ENCODE measurements at places on chromosomes 7 and 10.

GRCh38 chr10:86205306-86206239 is 161.0 kb downstream of the GRID1 start:
- DNase-seq = no peak

DNA sequence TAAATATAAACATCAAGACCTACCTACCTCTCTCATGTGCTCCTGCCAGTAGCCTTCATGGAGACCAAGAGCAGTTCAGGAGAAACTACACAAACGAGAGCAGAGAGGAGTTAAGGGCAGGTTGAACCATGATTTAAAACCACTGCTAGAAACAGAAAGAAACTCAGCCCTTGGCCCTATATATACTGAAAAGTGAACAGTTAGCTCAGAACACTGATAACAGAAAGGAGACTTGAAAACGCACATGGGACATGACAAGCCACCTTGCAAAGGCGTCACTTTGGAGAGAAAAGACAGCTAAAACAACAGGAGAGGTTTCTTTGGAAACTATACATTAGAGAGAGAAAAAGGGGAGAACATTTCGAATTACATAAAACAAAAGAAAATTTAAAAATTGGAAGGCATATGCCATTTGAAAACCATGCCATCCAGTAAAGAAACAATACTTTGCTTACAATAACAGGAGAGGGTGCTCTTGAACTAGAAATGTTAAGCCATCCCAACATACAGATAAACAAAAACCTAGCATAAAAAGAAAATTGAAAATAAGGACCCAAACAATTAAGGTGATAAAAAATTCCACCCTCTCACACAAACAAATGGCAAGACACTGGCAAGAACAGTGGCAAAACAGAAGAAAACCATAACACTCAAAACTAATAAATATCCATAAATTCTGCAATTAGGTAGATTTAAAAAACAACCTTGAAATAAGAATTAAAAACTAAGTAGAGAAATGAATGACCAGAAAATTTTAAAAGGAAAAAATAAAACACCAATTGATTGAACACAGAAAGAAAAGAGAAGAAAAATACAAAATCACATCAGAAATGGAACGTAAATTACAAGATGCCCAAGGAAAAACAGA is 232.7 kb downstream of the IMMP2L start:
- DNase-seq = no peak

DNA sequence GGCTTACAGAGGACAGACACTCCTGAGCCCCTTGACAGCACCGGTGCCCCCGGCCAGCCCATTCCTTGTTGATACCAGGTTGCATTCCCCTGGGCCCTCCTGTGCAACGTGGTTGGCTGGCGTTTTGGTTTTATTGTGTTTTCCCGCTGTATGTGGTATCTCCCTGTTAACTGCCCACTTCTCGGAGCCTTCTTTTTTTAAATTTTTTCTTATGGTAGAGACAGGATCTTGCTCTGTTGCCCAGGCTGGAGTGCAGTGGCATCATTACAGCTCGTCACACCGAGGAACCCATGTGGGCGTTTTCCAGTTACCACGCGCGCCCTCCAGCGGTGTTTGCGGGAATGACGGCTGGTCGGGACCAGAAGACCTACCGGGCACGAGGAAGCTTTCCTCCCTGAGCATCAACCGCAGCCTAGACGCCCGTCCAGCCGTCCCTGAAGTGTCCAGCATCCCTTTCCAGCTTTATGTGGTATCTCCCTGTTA is 16.9 kb upstream of the ZFAND2A start:
- peak; percentile 65 for DNase-seq

DNA sequence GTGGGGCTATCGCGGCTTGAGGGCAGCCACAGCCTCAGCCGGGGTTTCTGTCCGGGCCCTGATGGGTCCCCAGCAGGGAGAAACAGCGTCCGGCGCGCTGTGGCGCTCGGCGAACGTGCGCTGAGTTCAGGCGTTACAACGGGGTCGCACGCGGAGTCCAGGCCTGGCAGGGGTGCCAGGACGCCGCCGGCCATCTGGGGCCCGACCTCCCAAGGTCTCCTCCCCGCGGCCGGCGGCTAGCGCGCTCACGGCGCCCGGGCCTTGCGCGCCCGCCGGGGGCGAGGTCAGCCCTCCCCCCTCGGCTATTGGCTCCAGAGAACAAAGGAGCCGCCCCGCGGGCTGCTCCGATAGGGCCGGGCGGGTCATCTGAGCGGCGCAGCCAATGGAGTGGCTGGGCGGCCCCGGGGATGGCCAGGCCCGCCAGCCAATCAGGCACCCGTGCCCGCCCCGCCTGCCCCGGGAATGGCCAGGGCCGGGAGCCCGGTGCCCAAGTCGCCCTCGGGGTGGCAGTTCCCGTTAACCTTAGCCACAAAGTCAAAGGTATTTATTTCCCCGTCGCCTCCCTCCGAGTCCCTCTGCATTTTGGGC is at the start of gene ZNF775:
Gene ZNF775 (plus strand): TSS at position 478 of the 588 bp plus-strand sequence. CDS start 9,141 bp downstream, outside the sequence.
- DNase-seq = peak; percentile 94

DNA sequence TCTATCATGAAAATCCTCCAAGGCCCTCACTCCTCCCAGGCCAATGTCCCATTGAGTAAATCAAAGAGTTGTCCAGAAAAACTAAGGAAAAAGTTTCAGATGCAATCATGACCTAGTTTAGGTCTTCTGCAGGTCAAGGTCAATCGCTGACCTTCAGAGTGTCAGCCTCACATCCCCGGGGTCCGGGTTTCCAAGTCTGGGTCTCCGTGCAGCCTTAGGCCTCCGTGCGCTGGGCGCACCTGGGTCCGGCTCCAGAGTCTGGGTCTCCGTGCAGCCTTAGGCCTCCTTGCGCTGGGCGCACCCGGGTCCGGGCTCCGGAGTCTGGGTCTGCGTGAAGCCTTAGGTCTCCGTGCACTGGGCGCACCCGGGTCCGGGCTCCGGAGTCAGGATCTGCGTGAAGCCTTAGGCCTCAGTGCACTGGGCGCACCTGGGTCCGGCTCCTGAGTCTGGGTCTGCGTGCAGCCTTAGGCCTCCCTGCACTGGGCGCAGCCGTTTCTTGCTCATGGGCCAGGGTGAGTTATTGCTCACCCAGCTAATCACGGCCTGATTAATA is 236.2 kb downstream of the TCERG1L start:
- no peak for DNase-seq

DNA sequence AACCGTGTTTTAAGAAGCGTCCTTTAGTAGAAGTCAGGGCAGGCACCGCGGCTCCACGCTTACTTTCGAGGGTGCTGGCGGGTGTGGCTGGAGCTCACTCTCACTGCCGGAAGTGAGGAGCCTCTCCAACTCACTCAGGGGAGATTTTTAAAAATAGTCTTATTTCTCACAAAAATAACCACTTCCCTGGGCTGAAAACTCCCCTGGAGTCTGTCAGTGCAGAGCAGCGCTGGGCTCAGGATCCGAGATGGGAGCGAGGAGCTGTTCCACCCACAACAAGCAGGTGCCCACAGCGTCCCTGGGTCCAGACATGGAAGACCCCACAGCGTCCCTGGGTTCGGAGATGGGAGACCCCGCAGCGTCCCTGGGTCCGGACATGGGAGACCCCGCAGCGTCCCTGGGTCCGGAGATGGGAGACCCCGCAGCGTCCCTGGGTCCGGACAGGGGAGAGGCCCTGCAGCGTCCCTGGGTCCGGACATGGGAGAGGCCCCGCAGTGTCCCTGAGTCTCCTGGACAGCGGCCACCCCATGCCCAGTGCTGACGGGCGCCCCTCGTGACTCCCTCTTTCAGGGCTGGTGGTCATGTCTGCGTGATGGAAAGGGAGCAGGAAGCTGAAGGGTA is 51.2 kb downstream of the VIPR2 start:
- no peak for DNase-seq

GRCh38 chr10:102425444-102425843 is 4.8 kb downstream of the FBXL15 start:
- no peak for DNase-seq

GRCh38 chr10:116132780-116133399 is 140.1 kb downstream of the GFRA1 start:
- no peak for DNase-seq

GRCh38 chr7:9488555-9488954 is 1055.1 kb downstream of the NXPH1 start:
- DNase-seq = no peak

- peak; percentile 78 for DNase-seq
These were observed 11.9 kb downstream of the HNRNPF start for GRCh38 chr10:43396928-43397624.

DNA sequence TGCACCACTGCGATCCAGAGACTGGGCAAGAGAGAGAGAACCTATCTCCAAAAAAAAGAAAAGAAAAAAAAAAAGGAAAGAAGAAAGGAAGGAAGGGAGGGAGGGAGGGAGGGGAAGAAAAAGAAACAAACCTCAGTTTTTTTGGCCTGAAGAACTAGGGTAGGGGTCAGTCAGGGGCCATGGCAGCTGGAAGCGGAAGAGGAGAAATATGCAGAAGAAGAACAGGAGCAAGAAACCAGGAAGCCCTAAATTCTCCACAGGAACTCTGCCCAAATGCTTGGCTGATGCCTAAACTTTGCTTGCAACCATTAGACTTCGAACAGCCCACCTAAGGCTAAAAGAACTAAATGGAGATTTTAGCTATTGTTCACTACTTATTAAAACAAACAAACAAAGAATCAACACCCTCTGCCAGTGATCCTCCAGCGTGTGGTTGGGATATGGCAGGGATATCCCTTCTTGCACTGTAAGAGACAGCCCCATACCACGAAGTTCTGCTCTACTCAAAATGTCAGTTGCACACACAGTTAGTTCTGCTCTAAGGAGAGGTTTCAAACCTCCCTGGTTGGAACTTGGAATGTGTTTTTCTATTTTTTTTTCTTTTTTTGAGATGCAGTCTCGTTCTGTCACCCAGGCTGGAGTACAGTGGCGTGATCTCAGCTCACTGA is 139.5 kb downstream of the FAM107B start:
- no peak for DNase-seq

Measured in NK-92 treated with Interleukin-12 subunit alpha and Interleukin-12 subunit beta, amount 100 ng/mL, for 24 hours (cell line).